ENCODE measurements at places on chromosomes 4 and X.

- no peak for DNase-seq
Observed at GRCh38 chrX:11363069-11363594, 69.9 kb downstream of the AMELX start.

DNA sequence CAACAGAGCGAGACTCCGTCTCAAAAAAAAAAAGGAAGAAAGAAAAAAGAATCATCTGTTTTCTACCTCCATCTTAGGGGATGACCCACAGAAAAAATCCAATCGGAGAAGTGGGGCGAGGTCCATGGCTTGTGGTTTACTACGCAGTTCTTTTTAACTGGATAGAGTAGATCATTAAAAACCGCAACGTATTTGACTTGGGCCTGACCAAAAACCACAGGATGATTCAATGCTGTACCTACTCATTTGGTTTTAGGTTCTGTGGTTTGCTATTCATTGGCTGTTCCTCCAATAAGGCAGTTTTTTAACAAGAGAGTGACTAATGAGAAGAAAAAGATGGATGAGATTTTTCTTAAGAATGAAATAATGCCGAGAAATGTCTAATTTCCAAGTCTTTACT is 83.7 kb downstream of the FREM3 start:
- DNase-seq: no peak

- DNase-seq: peak; percentile 59
Observed at GRCh38 chr4:175560604-175561003, 251.5 kb downstream of the GPM6A start.

DNA sequence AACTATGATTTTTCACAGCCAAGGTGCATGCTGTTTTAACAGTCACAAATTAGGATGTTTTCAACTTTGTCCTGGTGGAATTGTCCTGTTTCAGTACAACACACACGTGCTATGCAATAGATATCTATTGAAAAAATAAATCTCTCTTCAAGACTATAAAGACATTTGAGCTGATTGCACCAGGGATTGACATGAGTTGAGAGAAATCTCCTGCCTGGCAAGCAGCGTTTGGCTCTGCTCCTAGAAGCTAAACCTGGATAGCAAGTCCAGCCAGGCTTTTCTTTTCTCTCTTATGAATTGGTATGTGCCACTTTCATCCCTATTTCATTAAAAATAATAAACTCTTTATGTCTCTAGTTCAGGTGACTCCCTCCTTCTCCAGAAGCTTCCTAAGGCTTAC is 16.6 kb upstream of the NPNT start:
- no peak for DNase-seq

DNA sequence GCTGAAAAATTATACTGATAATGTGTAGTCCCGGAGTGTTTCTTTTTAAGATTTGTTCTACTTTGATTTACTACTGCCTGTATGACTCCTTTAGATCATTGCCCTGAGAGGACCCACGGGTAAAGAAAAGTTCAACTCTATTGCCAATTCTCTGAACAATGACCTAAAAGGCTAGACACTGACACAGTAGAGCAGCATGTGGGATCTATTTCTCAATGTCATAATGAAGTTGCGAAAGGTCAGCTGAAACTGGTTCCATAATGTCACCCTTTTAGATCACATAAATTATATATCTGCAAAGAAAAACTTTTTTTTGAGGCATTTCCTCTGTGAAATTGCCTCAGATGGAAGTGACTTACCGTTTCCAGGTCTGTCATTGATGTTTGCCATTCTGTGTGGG is 67.4 kb downstream of the GLRB start:
- DNase-seq: no peak

GRCh38 chr4:173736840-173737239 is 206.8 kb upstream of the HAND2 start:
- DNase-seq: peak; percentile 18

- DNase-seq: peak; percentile 25
Observed at GRCh38 chrX:9885150-9885549, 82.0 kb upstream of the CLDN34 start.

DNA sequence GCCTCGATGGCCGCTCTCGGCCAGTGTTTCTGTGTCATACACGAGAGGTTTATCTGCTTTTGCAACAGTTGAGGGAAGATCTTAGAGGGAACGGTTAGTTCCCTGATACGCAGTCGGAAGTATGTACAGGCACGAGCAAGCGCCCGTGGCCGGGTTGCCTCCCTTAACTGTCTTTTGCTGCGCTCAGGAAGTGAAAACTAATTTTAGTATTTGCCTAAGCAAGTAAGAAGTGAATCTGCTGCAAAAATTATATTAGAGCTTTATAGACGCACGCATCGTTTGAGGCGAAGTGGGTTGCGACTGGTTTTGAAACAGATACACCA is 695 bp downstream of the MTM1 start:
- peak; percentile 33 for DNase-seq

- no peak for DNase-seq
Observed at GRCh38 chrX:72060921-72061490, 70.7 kb downstream of the RTL5 start.

- DNase-seq: no peak
Observed at GRCh38 chr4:130812117-130812765, 1716.3 kb downstream of the C4orf33 start.

DNA sequence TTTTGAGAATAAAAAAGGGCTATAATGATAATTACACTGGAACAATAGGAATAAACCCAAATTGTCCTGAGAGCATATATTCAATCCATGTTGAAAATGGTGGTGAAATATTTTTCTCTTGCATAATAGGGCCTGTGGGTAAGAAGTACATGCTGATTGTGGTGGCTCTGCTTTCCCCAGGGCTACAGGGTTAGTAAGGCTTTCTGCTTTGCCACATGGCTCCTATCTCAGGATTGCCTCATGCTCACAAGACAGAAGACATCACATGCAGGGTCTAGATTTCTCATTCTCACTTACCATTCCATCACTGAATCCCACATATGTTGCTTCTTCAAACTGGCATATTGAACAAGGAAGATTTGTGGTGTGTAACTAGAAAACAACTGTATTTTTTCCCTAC is 12.4 kb upstream of the VEGFC start:
- DNase-seq: no peak

GRCh38 chr4:8235224-8235623 is 34.3 kb upstream of the HTRA3 start:
- DNase-seq: no peak

GRCh38 chr4:142721187-142721586 is 124.9 kb downstream of the INPP4B start:
- no peak for DNase-seq

- DNase-seq: no peak
Observed at GRCh38 chr4:28062562-28062961, 1201.9 kb downstream of the STIM2 start.

GRCh38 chr4:159048166-159048886 is 54.6 kb upstream of the RAPGEF2 start:
- no peak for DNase-seq

GRCh38 chrX:132742246-132742645 is 216.2 kb downstream of the HS6ST2 start:
- no peak for DNase-seq

DNA sequence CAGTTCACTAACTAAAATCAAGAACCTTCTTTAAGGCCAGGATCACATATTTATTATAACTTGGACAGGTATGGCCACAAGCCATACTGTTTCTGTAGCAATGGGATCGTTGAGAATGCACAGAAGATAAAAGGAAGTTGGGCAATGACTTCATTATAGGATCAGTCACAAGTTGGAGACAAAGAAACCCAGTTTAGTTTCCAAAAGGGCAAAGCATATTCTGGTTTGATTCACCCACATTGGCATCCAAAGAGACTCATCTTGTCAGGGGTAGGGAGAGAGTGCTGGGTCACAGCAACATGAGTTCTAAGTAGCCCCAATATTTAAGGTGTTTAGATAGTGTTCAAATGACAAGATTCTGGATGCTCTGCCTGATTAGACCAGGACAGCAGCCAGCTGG is 317.1 kb upstream of the GALNT7 start:
- DNase-seq: no peak

Data from Kasumi-1 (cell line).